ENCODE measurements at places on chromosomes 13 and 19.
A peak's percentile ranks its signal among the peaks of the same experiment; 100 is the strongest.

DNA sequence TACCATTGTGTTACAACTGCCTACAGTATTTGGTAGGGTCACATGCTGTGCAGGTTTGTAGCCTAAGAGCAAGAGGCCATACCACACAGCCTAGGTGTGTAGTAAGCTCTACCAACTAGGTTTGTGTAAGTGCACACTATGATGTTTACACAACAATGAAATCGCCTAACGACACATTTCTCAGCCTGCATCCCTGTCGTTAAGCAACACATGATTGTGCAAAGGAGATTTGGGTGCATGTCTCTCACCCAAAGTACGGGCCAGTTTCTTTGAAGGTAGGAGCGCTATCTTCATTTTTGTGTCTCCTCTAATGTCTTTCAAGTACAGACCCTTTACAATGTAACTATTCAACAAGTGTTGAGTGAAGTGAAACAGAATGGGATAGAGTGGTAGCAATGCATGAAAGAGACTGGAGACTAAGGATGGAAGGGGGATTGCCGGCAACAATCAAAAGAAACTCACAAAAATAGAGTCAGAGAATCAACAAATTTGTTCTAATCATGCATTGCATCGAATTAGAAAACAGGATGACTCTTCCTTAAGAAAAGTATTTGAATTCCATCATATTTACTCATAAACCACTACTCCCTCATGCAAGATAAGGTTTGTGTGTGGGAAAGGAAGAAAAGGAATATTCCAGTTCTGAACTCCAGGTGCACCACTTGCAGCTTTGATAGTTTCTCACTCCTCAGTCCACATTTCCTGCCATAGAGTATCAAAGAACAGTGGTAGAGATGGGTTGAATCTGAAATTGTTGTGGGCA, 60.2 kb upstream of the TNFRSF19 start:
- DNase-seq = no peak

GRCh38 chr13:33319859-33320258, 34.3 kb upstream of the STARD13 start:
- no peak for DNase-seq

GRCh38 chr13:110945928-110946570, 31.2 kb upstream of the ANKRD10 start:
- DNase-seq = no peak

GRCh38 chr13:99932912-99933311, 38.7 kb downstream of the ZIC5 start:
- DNase-seq = no peak

DNA sequence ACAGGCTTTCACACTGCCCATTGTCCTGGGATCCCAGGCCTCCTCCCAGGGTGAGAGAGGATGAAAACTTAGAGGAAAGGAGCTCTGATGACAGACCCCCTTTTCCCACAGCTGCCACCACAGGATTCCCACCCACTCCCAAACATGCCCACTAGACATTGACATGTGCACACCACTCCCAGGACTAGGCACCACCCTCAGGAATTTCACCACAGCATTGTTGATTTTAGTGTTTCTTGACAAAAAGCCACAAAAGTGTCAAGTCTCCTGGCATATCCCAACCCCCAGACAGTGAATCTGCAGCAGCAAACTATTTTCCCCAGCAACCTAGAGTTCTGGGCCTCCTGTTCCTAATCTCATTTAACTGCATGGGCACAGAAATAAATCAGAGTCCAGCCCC, 10.1 kb downstream of the ZNF714 start:
- DNase-seq = no peak

GRCh38 chr19:48417421-48417820, 24.0 kb downstream of the GRIN2D start:
- DNase-seq = no peak

- no peak for DNase-seq
These were observed 10.5 kb upstream of the MIER2 start for GRCh38 chr19:355134-355533.

GRCh38 chr13:66835040-66835628, 395.0 kb downstream of the PCDH9 start:
- DNase-seq = no peak

DNA sequence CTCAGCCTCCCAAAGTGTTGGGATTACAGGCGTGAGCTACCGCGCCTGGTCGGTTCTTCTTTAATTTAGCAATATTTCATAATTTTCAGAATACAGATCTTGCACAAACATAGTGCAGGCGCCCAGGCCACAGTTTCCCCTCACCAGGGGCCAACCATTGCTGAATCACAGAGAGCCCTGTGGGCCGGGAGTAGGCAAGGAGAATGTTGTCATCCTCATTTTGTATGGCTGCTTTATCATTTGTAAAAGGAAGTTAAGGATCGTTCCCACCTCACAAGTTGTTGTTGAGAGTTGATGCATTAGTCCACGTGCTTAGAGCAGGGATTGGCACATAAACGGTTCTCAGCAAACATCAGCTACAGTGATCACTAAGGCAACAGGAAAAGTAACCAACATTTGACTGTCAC, 30.2 kb downstream of the MEIS3 start:
- DNase-seq = peak; percentile 84

- no peak for DNase-seq
These were observed 98.2 kb upstream of the SCEL start for GRCh38 chr13:77437267-77437666.

DNA sequence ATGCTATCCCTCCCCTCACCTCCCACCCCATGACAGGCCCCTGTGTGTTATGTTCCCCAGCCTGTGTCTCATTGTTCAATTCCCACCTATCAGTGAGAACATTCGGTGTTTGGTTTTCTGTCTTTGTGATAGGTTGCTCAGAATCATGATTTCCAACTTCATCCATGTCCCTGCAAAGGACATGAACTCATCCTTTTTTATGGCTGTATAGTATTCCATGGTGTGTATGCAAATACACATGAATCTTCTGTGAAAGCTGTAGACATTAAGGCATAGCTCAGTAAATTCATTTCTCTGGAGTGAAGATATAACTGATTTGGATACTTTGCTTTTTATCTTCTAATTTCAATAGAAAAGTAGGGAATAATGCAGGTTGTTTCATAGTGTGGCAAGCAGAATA, 125.8 kb upstream of the C1QTNF9B start:
- DNase-seq = no peak

DNA sequence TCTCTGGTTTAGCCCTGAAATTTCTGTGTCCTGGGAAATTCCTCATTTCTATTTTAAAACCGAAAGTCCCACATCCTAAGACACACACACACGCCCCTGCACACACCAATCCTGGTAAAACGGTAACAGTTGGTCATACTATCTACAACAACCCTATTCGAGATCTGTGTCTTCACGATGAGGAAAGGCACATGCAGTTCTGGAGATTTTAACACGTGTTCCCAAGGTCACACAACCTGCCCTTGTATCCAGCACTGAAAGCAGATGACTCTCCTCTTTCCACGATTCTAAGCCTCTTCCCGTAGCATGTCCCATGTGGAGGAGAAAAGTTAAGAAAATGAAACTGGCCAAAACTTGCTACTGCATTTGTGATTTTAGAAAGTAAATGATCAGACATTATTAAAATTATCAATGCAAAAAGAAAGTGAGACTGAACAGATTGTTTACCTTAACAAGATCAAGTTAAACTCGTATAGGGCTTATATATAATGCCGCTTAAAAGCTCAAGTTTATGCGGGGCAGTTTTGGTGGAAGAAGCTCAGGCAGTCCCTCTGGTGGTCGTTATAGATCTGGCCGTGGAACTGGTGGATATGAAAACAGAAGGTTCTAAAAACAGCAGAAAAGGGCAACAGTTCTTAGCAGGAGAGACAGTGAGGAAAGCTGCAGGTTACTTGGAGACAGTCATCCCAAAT, 32.7 kb downstream of the VSTM1 start:
- DNase-seq = no peak

DNA sequence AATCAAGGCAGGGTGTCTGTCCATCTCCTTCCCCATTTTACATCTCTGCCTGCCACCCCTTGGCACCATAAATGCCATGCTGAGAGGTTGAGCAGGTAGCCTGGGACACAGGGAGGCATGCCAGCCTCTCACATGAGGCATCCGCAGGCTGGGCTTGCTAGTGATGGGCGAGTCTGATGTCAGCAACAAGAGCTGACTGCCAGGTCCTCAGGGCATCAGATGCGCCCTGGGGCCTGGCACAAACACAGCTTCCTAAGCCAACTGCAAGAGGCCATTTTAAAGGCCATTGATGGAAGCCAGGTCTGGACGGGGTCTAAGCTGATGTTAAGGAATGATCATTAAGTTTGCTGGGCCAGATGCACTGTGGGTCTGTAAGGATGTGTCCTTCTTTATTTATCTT, 34.6 kb downstream of the MYH14 start:
- DNase-seq = no peak

- no peak for DNase-seq
These were observed 37.8 kb downstream of the BRD4 start for GRCh38 chr19:15294561-15294990.

- DNase-seq = no peak
These were observed 13.4 kb upstream of the GTF2F1 start for GRCh38 chr19:6406401-6406800.

GRCh38 chr13:75437582-75438318, 44.2 kb downstream of the TBC1D4 start:
- no peak for DNase-seq

GRCh38 chr13:75910591-75910990, 274.5 kb downstream of the LMO7 start:
- DNase-seq = no peak

- no peak for DNase-seq
These were observed 87.9 kb downstream of the URI1 start for GRCh38 chr19:30029721-30030510.

DNA sequence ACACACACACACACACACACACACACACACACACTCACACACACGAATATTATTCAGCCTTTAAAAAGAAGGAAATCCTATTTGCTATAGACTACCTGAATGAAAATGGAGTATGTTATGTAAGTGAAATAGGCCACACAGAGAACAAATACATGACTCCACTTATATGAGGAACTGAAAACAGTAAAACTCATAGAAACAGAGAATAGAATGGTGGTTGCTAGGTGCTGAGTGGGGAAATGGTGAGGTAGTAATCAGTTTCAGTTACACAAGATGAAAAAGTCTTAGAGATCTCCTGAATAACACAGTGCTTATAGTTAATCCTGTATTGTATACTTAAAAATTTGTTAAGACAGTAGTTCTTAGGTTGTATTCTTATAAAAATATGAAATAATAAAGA, 8.2 kb downstream of the ZNF677 start:
- DNase-seq = no peak

- no peak for DNase-seq
These were observed 113.1 kb downstream of the KLF5 start for GRCh38 chr13:73171926-73172325.

DNA sequence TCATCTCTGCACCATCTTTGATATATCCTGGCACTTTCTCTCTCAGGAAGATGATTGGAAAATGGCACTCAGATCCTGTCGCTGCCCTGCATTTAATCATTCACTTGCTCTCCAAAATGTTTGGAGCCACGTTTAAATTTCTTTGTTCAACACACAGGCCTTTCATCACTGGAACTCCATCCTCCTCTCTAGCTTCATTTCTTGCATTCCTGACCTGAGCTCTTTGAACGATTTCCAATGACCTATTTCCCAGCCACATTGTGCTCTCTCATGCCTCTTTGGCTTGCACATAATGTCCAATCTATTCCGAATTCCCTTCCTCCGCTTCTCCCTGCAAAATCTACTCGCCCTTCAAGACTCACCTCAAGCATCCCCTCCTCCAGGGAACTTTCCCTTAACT, 287.4 kb upstream of the NBEA start:
- DNase-seq = no peak

GRCh38 chr19:2608602-2608922, 93.9 kb downstream of the GNG7 start:
- no peak for DNase-seq

- DNase-seq = no peak
These were observed 367.0 kb downstream of the DACH1 start for GRCh38 chr13:71499944-71500514.

DNA sequence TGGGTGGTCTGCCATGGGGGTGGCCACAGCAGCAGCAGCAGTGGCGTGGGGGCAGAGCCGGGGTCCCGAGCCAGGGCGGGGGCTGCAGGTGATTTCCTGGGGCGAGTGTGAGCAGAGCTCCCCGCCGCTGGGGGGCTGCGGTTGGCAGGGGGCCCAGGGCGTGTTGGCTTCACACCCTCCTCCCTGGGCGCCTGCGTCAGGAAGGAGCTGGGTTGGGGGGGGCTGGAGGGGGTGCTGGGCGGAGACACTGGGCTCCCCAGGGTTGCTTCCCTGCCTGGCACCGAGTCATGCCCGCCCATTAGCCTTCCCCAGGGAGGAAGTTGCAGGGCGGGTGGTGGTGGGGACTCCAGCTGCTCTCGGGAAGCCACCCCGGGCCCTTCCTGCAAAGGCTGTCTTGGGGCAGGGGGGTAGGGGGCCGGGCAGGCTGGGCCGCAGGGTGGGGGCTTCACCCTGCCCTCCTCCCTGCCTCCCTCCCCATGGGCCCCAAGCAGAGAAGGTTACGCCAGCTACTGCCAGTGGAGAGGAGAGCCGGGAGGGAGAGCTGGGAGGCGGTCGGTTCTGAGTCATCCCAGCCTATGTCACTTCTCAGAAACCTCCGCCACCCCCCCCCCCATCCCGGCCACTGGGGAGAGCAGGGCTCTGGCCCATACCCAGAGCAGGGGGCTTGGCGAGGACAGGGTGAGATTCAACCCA, 4.6 kb downstream of the MIDN start:
- peak; percentile 89 for DNase-seq

DNA sequence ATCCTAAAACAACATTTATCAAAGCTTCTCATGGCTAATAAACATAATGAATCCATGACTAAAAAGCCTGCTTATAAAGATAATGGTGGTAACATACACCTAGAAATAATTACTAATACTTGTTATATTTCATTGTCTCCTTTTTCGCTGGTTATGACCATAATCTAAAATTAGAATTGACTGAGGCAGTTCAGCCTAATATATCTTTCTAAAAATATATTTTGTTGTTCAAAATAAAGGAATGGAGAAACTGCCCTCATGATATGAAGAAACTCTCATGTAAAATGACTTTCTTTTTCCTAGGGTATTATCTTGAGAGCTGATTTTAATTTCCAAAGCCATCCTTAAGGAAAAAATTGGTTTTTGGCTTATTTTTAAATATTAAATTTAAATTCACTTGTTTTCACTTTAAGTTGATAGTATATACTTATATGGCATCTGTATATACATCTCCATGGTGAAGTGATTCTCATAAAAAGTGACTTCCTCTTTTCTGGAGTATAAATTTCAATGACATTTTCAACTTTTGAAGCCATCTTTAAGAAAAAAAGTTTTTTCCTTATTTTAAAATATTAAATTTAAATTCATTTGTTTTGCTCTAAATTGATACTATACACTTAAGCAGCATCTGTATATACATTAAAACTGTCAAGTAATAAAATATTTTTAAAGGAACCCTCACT, 204.6 kb downstream of the VWA8 start:
- peak; percentile 20 for DNase-seq
